Lower lobe of right lung (tissue), 2 donors: ENCODE measurements at places on chromosomes 13 and 19.

GRCh38 chr13:106525865-106526264 is 9.6 kb downstream of the EFNB2 start:
- DNase-seq, result no peak

GRCh38 chr19:54576411-54576976 is 2.9 kb downstream of the LILRA2 start:
- no peak for DNase-seq

- DNase-seq, result no peak
These were observed 120.7 kb upstream of the SERP2 start for GRCh38 chr13:44252938-44253337.

GRCh38 chr19:1057176-1057855 is 9.7 kb upstream of the ARHGAP45 start:
- DNase-seq, result no peak

DNA sequence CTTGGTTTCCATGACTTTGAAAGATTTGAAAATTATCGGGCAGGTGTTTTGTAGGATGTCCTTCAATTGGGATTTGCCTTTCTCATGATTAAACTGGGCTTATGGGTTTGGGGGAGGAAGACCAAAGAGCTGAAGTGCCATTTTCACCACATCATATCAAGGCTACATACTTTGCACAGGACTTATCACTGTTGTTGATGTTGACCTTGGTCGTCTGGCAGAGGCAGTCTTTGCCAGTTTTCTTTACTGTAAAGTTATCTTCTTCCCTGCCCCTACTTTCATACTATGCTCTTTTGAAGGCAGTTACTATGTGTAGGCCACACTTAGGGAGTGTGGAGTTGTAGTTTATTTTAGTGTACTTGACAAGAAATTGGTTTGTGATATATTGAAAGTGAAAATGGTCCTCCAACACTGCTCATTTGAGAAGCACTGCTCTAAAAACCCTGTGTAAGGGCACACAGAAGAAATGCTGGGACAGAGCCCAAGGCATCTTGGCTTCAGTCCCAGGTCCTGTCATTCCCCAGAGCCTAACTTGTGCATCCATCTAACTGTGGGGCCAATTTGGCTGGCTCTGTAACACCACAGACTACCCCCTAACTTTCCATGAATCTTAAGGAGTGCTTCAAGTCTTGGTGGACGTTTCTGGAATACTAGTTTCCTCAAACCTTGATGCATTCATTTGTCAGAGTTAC is 384.9 kb downstream of the KCNRG start:
- no peak for DNase-seq
